ENCODE measurements at places on chromosomes 6 and 20.

GRCh38 chr6:13684855-13685254 is 26.8 kb downstream of the RANBP9 start:
- no peak for DNase-seq

DNA sequence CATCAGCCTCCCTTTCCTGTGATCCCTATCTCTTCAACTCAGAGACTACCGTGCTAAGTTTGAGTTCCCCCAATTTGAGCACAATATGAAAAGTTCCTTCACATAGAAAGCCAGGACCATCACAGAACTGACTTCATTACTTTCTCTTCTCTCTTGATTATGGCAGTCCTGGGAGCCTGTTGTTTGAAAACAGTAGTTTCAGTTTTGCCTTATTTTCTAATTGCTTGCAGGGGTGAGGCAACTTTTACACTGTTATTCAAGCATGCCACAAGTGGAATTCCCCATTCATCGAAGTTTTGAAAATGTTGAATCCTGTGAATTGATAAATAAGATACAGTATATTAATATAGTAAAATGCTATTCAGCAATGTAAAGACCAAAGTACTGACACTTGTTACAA is 569.7 kb upstream of the MARCKS start:
- DNase-seq: no peak

GRCh38 chr6:74283532-74283931 is 587.5 kb downstream of the CD109 start:
- no peak for DNase-seq

DNA sequence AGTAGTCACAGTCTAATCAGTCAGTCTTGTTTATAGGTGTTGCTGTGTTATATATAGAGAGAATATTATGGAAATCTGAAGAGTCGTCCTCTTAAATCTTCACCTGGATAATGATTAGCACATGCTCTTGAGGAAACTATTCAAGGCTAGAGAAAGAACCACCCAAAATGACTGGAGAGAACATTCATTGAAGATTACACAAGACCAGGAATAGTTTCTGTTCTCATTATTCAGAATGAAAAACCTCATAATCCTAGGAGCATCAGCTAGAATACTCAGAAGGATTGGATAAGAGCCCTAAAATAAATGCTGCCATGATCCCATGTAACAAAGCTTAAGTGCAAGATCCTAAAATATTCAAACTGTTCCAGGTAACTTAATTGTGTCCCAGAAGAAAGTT is 278.2 kb upstream of the PREP start:
- no peak for DNase-seq
